CD8-positive, alpha-beta T cell (primary cell): ENCODE measurements at places on chromosomes 4 and X. TPM values are rescaled to one million over a fixed set of nuclear protein-coding genes. Genes with fewer than 3 reads are reported as not detected.

IL13RA2 gene
- total RNA-seq, result not detected

ARMCX1 gene
- total RNA-seq, result 2.2 TPM

SLC49A3 gene
- 0.73 TPM for total RNA-seq

RIPPLY1 gene
- total RNA-seq, result not detected

CNKSR2 gene
- 11.7 TPM for total RNA-seq

GRCh38 chr4:20658456-20658855 lies 41.8 kb upstream of the PACRGL start:
- DNase-seq, result no peak

DNA sequence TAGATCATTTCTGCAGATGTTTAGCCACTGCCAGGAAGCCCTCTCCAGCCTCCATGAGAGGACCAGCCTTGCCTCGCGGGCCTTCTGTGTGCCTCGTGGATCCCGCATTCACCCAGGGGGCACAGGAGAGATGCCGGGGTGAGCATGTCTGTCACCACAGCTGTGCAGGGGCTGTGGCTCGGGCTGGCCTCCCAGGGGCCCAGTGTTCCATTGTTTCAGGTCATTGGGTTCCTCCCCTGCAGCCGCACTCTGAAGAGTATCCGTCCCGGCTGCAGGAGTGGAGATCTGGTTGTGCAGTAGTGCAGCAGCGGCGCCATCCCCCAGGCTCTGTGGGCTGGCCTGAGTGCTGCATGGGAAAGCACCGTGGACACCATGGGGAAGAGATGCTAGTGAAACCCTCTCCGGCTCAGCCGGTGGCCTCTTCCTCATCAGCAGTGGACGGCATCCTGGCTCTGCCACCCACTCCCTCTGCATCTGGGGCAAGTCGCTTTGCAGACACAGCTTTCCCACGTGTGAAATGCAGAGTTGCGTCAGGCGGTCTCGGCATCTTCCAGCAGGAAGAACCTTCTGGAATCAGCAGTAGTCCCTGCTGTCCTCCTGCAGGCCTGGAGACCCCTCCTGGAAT lies 29.1 kb downstream of the TBC1D14 start:
- DNase-seq, result no peak

GRCh38 chr4:150145090-150145945 lies 67.1 kb downstream of the DCLK2 start:
- no peak for DNase-seq

DNA sequence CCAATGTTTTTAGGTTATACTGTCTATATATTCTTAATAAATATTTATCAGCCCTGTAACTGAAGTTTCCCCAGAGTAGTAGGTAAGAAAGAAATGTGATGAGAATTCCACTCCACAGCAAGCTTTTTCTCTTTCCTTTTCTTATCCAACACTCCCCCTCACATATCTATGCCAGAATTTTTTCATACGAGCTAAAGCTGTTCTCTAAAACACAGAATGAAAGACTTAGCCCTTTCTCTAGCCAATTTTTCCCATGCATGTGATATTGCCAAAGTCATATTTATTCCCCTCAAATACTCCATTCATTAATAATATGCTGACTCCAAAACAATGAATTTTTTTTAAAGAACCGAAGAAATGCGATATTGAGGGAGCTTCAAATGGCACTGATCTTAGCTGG lies 32.3 kb downstream of the VEGFC start:
- DNase-seq, result no peak

ANK2 gene
- total RNA-seq, result not detected

- DNase-seq, result no peak
Observed at GRCh38 chr4:653080-653821, 20.8 kb downstream of the ATP5ME start.

DNA sequence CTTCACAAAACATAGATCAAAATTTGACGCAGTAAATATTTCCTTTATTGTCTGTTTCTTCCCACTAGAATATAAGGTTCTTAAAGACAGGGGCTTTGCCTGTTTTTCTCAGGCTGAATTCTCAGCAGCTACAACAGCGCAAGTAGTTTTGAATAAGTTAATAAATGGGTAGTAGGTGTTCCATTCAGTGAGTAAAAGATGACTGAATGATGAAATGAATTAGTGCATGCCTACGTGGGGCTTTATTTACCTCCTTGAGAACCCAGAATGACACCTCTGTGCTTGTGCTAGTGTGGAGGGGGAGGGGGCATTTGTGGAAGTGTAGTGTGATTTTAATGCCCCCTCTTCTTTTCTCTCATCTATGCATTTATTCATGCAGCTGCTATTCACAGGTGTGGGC lies 278.9 kb downstream of the FBXW7 start:
- no peak for DNase-seq

- no peak for DNase-seq
Observed at GRCh38 chr4:59570860-59571476, 1629.2 kb upstream of the ADGRL3 start.

ZNF595 gene
- total RNA-seq, result 6.4 TPM

DNA sequence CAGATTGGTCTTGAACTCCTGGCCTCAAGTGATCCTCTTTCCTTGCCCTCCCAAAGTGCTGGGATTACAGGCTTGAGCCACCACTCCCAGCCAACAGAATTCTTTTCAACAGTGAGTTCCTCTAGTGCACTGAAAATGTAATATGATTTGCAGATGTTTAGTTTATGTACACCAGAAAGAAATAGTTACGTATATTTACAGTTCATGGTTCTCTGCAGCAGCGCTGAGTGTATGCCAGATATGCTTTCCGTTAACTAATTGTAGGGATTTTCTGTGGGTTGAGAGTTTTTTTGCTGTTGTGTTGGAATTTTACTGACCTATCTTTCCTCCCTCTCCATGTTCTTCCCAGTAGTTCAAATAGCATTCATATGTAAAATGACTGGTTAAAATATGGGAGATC lies 44.0 kb downstream of the GAB1 start:
- DNase-seq, result no peak
